ENCODE measurements at places on chromosomes 1 and 21.
A peak's percentile ranks its signal among the peaks of the same experiment; 100 is the strongest.

DNA sequence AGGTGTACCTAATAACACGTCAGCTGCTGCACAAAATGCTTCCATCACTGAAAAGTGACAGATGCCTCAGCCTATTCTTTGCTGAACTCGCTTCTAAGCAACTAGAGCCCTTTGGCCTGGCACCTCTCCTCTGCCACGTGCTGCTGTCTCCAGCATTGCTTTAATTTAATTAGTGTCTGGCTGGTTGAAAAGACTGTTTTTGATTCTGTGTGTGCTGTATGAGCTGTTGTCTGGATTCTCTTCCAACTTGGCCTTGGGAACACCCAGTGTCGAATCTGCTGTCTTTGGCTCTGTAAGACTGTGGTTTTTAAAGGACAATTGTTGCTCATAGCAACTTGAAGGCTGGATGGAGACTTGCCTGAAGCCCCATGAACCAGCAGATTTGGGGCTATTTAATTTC, 109.5 kb downstream of the PSMG1 start:
- DNase-seq = no peak

GRCh38 chr1:235063068-235063765, 65.4 kb downstream of the TOMM20 start:
- DNase-seq = no peak

DNA sequence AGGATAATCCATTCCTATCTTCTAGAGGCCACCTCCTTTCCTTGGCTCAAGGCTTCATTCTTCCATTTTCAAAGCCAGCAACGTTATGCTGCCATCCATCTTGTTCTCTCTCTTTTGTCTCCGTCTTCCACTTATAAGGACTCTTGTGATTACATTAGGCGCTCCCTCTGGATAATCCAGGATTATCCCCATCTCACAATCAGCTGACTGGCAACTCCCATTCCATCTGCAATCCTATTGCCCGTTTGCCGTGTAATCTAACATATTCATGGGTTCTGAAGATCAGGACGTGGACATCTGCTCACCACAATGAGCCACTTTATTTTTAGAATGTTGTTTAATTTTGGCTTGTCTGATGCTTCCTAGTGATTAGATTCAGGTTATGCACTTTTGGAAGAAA, 89.3 kb downstream of the EBNA1BP2 start:
- DNase-seq = no peak

DNA sequence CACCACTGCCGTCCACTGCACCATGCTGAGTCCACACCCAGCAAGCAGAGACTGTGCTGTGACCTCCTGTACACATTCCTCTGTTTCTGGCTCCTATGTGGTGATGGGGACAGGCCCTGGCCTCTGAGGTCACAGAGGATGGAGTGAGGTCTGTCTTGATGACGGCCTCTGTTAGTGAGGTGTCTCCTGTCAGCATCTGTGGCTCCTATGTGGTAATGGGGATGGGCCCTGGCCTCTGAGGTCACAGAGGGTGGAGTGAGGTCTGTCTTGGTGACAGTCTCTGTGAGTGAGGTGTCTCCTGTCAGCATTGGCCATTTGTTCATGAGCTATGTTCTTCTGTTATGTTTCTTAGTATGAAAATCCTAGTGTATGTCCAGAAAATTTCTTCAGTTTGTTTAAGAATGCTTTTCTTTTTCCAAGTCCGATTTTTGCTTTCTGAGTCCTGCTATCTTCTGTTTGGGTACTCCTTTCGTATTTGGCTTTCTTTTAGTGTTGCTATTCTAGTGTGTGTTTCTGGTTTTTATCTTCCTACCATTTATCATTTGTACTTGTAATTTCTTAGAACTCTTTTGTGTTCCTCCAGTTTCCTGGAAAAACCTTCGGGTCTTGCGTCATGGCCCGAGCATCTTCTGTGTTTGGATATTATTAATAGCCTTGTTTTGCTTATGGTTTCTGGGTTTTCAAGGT, 13.4 kb downstream of the SNAP47 start:
- peak; percentile 24 for DNase-seq

DNA sequence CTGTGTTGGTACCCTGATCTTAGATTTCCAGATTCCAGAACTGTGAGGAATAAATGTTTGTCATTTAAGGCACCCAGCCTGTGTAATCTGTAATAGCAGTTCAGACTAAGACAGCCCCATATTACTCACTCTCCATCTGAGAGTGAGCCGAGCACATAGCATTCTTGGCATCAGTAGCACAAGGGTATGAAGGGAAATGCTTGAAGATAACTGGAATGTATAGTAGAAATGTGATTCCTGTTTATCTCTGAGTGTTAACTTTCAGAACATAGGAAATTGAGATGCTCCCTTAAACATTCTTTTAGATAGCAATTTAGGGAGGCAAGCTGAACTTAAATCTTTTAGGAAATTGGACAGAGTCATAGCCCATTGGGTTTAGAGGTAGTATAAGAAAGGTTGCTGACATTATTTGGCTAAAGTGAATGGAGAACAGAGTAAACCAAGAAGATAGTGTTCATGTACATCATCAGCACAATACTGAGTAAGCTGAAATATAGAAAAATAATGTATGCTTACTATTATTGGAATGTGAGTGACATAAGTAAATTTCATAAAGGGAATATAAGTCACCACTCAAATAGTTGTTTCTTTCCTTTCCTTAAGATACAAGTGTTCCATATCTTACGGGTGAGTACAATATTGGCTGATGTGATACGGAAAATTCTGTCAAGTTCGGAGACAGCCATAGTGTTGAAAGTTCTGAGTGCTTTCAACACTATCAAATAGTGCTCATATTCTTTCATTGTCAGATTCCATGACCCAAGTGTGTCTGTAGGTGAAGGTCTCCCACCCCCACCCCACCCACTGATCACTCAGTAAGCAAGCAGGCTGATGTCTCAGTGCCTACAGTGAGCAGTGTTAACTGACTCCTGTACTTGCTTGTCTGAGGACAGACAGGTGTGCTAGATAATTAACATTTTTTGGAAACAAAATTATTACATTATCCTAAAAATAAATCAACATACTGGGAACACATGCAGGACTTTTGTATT, 73.7 kb downstream of the LRRC8D start:
- DNase-seq = no peak

- DNase-seq = no peak
Measured at GRCh38 chr21:42347601-42348327, 3.0 kb downstream of the TFF2 start.

DNA sequence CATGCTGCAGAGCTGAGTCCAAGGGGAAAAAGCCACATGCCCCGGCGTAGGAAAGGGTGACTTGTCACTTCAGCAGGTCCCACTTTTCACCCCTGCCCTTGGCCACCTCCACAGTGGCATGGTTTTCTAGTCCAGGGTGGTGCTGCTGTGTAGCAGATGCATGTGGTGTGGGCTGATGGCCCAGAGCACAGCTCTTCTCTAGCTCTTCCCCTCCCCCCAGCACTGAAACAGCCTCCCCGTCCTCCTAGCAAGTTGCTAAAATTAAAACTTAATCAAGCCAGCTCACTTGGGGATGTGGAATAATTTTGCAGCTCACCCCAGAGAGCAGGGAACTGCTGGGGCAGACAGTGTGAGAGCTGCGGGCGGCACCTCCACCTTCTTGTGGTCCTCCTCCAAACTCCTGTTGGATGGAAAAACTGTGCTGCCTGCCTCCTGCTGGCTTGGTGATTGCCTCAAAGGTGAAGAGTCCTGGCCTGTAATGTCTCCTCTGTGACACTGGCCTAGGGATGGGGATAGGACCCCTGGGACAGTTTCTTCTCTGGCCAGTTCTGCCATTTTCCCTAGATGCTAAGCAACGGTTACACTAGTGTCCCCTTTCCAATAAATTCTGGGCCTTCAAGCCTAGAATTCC, 91.6 kb downstream of the RNF220 start:
- DNase-seq = no peak

DNA sequence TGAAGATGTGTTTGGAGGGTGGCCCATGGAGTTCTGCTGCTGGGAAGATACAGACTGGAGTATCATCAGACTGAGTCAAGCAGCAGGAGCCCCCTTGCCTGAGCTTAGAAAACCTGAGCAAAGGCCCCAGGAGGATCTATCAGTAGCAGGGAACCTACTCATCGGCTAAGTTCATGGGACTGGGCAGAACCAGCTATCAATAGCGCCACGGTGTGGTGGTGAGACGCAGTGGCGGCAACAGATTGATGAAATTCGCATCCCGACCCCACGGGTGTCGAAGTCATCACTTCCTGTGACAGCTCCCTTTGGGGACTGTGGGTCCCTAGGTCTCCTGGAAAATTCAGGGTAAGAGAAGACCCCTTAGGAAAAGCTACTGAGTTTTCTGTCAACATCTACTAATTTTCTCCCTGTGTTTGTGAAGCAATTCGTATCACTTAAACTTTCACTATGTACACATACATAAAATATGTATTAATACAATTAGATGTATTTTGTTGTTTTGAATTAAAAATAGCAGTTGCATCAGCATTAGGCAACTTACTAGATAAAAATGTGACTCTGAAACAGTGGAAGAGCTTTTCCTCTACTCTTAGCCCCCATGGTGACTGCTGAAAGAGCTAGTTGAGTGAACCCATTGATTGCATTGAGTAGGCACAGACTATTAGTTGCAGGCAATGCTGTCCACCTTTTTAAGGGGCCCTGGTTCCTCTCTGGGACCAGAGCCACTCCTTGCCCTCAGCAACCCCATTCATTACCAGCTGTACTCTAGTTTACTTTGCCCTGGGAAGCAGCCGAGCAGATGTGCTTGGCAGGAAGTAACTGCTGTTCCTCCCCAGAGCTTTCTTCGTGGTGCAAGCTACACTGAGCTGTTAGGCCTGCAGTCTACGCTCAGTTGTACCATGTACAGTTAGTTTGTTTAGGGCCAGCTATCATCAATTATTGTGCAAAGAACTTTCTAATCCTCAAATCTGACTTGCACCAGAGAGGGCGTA, 7.3 kb upstream of the CACNA1S start:
- peak; percentile 38 for DNase-seq

Data from T-helper 9 cell (primary cell).